ENCODE measurements at places on chromosomes 1 and 21. TPM values are rescaled to one million over a fixed set of nuclear protein-coding genes. Genes with fewer than 3 reads are reported as not detected.

Gene TMEM52
- total RNA-seq = 9.6 TPM

Gene OR2T1
- total RNA-seq = not detected

Gene SLAMF6
- total RNA-seq = not detected

Gene WDTC1
- 19.0 TPM for total RNA-seq

Gene NBPF1
- 29.3 TPM for total RNA-seq

Gene RIPK4
- total RNA-seq = 3.6 TPM

Gene CA6
- not detected for total RNA-seq

Gene TRMT13
- total RNA-seq = 19.4 TPM

Gene LCE1A
- not detected for total RNA-seq

Gene LDLRAD2
- 0.88 TPM for total RNA-seq

Gene LCE1B
- total RNA-seq = not detected

Gene IVL
- total RNA-seq = not detected

Gene CELA2B
- total RNA-seq = not detected

Gene ANKRD45
- total RNA-seq = 0.44 TPM

Gene LYPD8
- total RNA-seq = not detected

Gene PLA2G2C
- total RNA-seq = not detected

Gene UBE2U
- not detected for total RNA-seq

Gene TBX19
- 0.48 TPM for total RNA-seq

Gene OR2L5
- total RNA-seq = not detected

Gene FCN3
- 0.22 TPM for total RNA-seq

Gene LRRC38
- 0.72 TPM for total RNA-seq

Gene PGLYRP4
- total RNA-seq = not detected

Gene C1orf198
- total RNA-seq = 28.9 TPM

Gene KIAA1614
- 0.88 TPM for total RNA-seq

Gene KRTAP19-3
- total RNA-seq = not detected
